ENCODE measurements at places on chromosomes 13 and 19. TPM values are rescaled to one million over a fixed set of nuclear protein-coding genes. Genes with fewer than 3 reads are reported as not detected.
A peak's percentile ranks its signal among the peaks of the same experiment; 100 is the strongest.

Gene CEACAM6
- total RNA-seq = 400 TPM

Gene KCNJ14
- 1.1 TPM for total RNA-seq

Gene FRY
- total RNA-seq = 88.9 TPM

Gene ZNF28
- 10.2 TPM for total RNA-seq

GRCh38 chr19:33465834-33466233 is 55.8 kb downstream of the PEPD start:
- DNase-seq = no peak

DNA sequence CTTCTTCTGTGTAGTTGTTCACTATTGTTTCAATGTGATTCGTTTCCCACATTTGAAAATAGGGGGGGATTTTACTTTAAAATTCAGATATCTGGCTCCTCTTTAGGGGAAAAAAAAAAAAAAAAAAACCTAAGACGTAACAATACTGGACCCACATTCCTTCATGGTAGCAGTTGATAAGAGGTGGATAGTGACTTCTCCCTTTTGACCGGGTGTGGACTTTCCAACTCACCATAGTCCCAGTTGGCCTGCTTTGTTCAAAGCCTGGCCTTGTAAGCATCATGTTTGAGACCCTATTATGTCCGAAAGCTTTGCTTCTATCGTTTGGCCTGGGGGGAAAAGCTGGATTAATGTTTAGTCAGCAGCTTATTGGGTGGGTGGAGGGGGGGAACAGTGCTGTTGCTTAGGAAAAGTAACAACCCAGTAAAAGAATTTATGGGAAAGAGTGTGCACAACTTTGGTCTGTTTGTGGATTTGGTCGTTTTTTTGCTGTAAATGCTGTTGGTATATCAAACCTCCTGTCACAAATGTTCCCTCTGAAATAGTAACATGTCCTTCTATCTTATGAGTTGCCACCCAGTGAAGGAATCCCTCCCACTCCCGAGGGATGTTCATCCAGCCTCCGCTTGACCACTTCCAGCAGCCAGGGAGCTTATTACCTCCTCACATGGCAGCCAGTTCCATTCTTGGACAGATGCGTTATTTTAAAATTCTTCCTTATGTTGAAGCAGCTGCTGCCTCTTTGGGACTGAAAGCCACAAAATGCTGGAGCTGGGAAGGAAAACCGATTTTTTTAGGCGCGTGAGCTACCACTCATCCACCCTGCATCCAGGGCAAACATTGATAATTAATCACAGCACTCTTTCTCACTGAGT is 10.4 kb downstream of the SAMD4B start:
- DNase-seq = no peak

DNA sequence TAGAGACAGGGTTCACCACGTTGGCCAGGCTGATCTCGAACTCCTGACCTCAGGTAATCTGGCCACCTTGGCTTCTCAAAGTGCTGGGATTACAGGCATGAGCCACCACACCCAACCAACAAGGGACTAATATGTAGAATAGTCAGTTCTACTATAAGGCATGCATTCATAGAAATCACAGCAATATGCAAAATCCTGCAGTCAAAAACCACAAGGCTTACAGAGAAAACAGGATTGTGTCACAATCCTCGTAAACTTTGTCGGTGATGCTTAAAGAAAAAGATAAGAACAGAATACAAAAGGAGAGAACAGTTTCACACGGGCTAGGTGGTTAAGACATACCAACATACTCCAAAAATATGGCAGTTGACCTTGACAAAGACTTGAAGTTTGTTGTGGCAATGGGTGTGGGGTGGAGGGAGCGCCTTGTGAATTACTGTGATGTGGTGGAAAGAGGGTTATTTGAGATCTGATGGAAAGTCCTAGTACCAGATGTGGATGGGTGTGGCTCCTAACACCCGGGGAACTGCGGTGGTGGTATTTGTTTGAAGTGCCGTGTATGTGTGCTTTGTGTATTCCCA is 12.4 kb downstream of the NOSIP start:
- DNase-seq = no peak

- DNase-seq = no peak
Measured at GRCh38 chr19:18611327-18612050, 1.2 kb upstream of the TMEM59L start.

DNA sequence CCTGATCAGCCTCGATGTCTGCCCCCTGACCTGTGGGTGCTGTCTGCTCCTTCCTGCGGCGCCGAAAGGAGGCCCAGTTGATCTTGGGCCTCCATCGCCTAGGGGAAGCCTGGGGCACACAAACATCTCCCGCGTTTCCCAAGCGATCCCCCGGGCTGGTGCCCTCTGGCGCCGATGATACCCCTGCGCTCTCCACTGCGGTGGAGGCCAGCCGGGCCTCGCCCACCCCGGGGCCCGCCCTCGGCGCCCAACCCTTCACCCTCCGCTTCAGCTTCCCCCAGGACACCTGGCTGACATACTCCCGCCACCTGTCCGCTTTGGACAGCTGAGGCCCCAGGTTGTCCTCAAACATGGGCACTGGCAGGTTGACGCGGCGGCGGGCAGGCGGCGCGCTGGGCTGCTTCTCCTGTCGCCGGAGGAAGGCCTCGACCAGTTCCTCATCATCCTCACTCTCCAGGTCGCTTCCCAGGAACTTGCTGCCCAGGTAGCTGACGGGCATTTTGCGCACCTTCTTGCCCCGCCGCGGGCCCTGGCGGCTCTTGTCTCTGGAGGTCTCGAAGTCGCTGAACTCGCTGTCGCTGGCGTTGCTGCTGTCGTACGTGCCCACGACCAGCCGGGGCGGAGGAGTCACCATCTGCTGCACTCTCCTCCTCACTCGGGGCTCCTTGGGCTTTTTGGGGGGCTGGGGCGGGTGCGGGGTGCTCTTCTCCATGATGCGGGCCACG is 1.3 kb downstream of the CCDC8 start:
- DNase-seq = no peak

DNA sequence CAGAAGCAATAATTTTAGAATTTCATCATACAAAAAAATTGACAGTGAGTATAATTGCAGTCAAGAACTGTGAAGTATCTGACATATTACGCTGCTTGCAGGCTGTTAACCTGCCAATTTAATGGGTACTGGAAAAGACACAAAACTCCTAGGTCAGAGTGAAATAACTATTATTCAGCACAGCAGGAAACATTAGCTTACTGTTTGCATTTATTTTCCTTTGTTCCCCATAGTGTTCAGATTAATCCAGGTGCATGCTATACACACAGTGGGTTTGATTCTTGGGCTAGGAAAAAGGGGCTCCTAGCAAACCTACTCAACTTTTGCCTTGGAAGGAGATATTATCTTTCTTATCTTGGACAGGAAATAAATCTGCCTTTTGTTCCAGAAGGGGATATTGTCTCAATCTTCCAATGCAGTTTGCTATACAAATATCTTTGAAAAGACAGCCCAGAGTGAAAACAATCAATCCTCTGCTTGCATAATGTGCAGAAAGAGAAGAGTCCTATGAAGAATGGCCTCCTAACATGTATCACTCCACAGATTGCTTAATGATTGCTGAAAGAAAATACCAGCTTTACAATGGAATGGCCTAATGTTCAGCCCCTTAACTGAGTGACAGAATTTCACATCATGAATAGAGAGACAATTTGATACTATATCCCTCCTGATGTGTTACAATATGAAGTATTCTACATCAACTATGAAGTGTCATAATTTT is 443.4 kb downstream of the TBC1D4 start:
- no peak for DNase-seq

DNA sequence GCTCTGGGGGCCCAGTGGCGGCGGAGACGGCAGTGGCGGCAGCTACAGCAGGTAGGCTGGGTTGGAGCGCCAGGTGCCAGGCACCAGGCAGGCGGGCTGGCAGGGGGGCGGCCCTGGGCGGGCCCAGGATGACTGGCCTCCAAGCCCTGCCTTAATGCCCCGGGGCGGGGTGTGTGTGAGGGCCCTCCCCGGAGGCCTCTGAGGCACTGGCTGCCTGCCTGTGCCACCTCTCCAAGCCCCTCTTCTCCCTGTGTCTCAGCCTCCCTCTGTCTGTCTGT is at the start of gene KLK11:
Gene KLK11 (minus strand): TSS at position 63 of the 278 bp plus-strand sequence. CDS start 985 bp downstream, outside the sequence.
- DNase-seq = peak; percentile 81

DNA sequence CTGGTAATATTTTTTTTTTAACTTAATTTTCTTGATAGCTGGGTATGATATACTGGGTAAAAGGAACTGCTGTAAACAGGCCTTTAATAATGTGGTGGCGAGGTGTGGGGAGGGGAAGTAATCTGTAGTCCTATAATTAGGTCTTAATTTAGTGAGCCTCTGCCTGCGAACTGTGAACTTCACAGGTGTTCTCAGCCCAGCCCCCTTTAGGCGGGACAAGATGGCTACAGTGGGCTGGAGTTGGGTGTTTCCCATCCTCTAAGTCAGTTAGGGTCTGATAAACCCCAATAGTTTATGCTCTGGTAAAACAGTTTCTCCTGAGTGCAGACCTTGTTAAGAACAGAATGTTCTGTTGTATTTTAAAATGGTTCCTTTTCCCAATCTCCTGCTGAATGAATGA is 97.6 kb upstream of the SERP2 start:
- no peak for DNase-seq
